ENCODE measurements at places on chromosomes 13 and 19.

DNA sequence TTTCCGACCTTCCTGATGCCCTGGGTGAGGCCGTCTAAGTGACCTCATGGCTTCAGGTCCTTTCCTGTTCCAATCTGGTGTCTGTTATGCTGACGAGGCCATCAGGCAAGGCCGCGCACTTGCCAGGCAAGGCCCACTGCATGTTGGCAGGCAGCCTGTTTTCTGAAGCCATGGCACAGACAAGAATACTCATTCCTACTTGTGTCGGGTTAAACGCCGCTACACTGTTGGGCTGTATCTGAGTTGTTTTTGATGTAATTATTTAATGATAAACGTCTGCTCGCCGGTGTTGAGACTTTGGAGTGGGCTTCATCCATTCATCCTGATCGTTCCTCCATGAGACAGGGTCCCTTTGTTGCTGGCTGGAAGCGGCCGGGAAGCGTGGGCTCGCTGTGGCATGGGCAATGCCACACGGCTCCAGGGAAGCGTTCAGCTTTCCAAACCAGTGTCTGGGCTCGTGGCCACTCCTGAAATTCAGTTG lies 92.1 kb downstream of the ATP11A start:
- no peak for DNase-seq

- no peak for DNase-seq
Measured at GRCh38 chr19:51099047-51099382, 9.2 kb downstream of the CTU1 start.

GRCh38 chr13:27962128-27962841 lies 6.8 kb downstream of the CDX2 start:
- no peak for DNase-seq

GRCh38 chr19:5078666-5079065 lies 109.8 kb downstream of the KDM4B start:
- DNase-seq, result no peak

GRCh38 chr13:20191311-20192157 lies 1.2 kb downstream of the GJB2 start:
- DNase-seq, result peak; percentile 34

DNA sequence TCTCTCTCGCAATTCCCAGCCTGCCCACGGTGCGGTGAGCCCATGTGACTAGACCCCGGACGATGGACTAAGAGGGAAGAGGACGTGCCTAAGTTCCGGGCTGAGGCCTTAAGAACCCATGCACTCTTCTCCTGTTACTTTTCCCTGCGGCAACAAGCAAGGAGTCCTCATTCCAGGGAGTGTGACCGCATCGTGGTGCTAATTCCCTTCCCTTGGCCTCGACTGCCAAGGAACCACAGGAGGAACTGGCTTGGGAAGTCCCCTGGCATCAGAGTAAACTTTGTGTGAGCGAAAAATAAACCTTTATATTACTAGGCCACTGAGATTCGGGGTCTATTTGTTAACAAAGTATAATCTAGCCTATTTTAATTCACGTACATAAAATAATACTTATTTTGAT lies 34.0 kb downstream of the FGF14 start:
- no peak for DNase-seq

DNA sequence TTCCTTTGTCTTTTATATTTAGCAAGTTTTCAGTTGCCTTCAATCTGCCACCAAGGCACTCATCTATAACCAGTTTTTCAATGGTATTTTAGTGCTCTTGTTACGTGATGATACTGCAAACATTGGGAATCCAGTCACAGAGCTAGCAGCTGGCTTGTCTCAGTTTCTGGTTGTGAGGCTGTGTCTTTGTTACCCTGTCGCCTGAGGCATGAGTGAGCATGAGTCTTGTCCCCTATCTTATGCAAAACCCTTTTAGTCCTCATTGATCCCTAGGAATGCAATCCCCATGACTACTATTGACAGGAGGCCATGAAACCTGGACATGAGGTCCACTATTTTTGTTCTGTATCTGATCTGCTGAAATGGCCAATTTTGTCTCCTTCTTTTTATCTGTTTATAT lies 391.0 kb downstream of the LMO7 start:
- no peak for DNase-seq

DNA sequence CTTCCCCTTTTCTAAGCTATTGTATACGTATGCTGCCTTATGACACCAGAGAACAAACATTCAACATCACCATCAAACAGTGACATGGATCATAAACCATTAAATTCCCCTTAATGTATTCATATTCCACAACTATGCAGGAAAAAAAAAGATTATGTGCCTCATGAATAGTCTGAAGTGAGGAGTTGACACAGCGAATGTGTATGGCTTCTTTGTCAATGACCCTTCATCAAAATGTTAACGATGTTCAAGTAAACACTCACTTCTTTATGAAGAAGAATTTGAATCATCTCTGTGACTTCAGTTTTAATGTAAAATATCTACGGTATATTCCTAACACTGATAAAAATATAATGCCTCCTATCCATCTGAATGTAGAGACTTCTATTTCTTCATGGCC lies 44.6 kb downstream of the SMAD9 start:
- DNase-seq, result no peak

GRCh38 chr19:33497778-33498175 lies 23.8 kb downstream of the PEPD start:
- no peak for DNase-seq

DNA sequence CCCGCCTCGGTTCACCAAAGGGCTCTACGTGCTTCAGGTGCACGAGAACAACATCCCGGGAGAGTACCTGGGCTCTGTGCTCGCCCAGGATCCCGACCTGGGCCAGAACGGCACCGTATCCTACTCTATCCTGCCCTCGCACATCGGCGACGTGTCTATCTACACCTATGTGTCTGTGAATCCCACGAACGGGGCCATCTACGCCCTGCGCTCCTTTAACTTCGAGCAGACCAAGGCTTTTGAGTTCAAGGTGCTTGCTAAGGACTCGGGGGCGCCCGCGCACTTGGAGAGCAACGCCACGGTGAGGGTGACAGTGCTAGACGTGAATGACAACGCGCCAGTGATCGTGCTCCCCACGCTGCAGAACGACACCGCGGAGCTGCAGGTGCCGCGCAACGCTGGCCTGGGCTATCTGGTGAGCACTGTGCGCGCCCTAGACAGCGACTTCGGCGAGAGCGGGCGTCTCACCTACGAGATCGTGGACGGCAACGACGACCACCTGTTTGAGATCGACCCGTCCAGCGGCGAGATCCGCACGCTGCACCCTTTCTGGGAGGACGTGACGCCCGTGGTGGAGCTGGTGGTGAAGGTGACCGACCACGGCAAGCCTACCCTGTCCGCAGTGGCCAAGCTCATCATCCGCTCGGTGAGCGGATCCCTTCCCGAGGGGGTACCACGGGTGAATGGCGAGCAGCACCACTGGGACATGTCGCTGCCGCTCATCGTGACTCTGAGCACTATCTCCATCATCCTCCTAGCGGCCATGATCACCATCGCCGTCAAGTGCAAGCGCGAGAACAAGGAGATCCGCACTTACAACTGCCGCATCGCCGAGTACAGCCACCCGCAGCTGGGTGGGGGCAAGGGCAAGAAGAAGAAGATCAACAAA lies 2.6 kb downstream of the PCDH17 start:
- DNase-seq, result no peak

- DNase-seq, result no peak
Measured at GRCh38 chr13:73194310-73194709, 135.5 kb downstream of the KLF5 start.

- DNase-seq, result no peak
Measured at GRCh38 chr19:39327363-39328045, 6.8 kb upstream of the LRFN1 start.

- DNase-seq, result no peak
Measured at GRCh38 chr19:2477141-2477710, 1.3 kb downstream of the GADD45B start.

- DNase-seq, result no peak
Measured at GRCh38 chr13:91308299-91308698, 39.2 kb upstream of the MIR17HG start.

DNA sequence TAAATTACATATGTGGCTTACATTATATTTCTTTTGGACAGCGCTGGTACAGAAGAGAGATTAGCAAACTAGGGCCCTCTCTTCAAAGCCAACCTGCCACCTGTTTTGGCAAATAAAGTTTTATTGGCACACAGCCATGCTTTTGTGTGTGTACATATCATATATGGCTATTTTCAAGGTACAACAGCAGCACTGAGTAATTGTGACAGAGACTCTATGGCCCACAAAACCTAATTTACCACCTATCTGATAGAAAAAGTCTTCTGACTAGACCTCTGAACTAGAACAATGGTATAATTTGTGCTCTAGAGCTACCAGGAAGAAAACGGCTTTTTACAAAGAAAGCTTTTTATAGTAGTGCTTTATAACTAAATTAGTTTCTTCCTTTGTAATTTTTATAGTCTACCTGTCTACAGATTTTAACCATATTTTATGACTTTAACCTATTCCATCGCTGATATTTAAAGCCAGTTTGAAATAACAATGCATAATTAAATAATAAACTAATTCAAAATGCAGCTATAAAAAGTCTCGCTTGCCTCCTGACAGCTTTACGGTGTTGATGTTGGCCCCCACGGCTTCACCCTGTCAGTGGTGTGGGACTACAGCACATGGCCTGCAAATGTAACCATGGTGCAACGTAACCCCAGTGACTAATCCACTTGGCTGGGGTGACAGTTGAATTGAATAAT lies 17.7 kb upstream of the DPY19L3 start:
- no peak for DNase-seq

DNA sequence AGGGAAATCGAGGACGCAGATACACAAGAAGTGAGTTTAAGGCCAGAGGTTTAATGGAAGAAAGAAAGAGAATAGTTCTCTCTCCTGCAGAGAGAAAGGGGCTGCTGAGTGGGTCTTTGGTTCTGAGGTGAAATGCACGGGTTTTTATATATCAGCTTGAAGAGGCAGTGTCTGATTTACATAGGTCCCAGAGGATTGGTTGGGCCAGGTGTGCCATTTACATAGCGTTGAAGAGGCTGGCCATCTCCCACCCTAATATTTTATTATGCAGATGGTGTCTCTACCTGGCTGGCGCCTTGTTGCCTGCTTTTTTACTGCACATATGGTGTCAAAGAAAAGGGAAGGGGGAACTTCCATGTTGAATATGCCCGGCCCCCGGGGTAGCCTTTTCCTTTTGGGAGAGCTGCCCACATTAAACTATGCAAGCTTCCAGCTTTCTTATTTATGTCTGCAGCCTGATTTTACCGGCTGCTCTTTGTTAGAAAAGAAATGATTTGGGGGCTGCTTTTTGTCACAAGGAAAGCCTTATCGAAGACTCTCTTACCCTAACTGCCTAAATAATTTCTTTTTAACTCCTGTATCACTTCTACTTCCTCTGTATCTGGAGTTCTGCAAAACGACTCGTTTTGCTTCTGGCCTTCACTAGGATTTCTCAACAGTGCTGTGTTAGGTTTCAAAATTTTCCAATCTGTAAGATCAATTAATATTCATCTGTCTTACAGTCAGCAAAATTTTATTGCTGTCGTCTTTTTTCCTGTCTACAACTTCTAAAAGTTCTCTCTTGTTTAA lies 268.5 kb downstream of the B3GLCT start:
- no peak for DNase-seq

DNA sequence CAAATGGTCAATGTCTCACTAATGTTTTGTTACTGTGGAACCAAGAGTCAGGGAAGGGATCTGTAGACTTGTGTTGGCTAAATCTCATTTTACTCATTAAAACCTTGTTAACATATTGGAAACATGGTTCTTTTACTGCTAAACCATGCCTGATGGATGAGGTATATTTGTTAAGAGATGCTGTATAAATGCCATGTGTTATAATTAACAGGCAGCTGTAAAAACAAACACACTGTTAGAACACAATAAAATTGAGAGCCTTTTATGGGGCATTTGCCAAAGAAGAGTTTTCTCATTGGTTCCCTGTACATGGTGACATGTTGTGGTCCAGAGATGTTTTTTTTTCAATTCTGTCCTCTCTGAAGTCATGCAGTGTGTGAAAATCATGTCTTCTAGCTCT lies 121.9 kb downstream of the ESD start:
- DNase-seq, result no peak

DNA sequence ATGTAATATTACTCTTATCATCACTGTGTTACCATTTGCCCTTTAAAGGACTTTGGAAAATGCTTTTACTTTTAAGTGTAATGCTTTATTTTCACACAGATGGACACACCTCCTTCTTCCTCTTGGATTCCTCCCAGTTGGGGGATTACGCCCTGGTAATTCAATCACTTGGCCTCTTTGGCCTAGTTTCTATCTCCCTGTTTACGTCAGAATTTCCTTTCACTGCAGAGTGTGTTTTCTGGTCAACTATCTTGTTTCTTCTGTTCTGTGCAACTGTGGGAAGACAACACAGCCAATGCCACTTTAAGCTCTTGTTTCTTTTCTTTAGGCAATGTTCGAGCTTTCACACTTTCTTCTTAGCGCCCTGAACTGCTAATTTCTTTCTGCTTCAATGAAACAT lies 257.3 kb upstream of the MAB21L1 start:
- DNase-seq, result no peak

GRCh38 chr19:45115809-45116615 lies 23.0 kb downstream of the PPP1R37 start:
- peak; percentile 78 for DNase-seq
